Germinal center (tissue), 1 donor: ENCODE measurements at places on chromosomes 4 and X.

GRCh38 chr4:8649631-8650361 is 57.2 kb downstream of the CPZ start:
- no peak for DNase-seq

DNA sequence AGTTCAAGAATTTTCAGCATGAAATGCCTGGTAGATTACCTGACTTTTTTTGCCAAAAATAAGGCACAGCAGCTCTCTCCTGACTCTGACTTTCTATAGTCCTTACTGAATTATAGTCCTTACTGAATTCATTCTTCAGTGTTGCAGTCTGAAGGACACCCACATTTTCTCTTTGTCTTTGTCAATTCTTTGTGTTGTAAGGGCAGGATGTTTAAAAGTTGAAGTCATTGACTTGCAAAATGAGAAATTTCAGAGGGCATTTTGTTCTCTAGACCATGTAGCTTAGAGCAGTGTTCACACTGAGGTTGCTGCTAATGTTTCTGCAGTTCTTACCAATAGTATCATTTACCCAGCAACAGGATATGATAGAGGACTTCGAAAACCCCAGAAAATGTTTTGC is 168.0 kb downstream of the SOWAHB start:
- DNase-seq: no peak

DNA sequence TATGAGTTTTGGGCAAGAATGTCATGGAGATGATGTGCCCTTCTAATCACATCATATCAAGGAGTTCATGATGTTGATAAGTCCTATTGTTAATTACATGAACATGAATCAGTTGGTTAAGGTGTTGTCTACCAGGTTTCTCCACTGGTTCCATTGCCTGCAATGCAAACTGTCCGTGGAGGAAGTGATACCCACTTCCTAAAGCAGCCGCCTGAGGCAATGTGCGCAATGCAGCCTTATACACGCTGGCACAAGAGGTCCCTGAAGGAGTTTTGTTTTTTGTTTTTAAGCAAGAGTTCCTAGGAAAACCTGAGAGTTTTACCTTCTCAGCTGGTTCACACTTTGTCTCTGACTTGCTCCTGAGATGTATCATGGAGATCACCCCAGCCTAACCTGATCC is 5.9 kb upstream of the GPKOW start:
- DNase-seq: peak; percentile 24

- no peak for DNase-seq
Observed at GRCh38 chr4:71974681-71975080, 57.1 kb upstream of the NPFFR2 start.

DNA sequence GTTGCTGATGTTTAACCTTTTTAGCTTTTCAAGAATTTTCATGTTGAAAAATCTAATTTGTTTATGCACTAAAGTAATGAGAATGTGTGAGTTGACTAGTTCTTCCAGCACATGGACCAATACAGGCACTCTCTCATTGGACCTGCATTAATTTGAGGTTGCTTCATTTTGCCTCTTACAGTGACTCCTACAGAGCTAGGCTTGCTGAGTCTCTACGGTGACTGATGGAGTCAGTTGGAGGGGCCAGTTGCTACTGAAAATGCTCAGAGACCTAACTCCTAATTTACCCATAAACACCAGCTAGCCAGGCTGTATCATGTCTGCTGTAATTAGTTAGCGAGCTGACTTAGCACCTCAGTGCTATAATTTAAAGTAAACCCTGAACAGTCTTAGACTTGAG is 10.9 kb downstream of the MTHFD2L start:
- no peak for DNase-seq

DNA sequence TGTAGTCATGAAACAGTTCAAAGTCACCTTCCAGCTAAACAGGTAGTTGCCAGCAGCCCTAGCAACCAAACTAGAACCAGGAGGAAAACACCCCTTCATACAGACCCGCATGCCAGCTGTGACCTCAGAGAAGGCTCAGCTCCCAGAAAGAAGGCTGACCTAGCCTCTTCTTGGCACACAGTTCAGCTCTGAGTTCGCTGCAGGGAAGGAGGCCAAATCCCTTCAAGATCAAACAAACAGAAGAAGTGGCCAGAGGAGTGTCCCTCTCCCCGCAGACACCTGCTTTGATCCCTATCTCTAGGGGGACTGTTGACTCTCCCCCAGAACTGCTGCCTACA is 56.0 kb downstream of the HADH start:
- DNase-seq: no peak
